ENCODE measurements at places on chromosomes 11 and 22. TPM values are rescaled to one million over a fixed set of nuclear protein-coding genes. Genes with fewer than 3 reads are reported as not detected.

- H3K27me3 ChIP-seq: no peaks in the 10 kb centered on the region
- H3K27ac ChIP-seq: no peak overlapping the region
- no peaks in the 10 kb centered on the region for H3K4me1 ChIP-seq
- no peak overlapping the region for H3K4me3 ChIP-seq
These were observed 40.8 kb downstream of the CDPF1 start for GRCh38 chr22:46209262-46209661.

GRCh38 chr11:60263402-60263801, 17.1 kb upstream of the MS4A4A start:
- no peaks in the 10 kb centered on the region for H3K36me3 ChIP-seq
- DNase-seq: no peak
- H3K27ac ChIP-seq: no peak overlapping the region
- H3K4me3 ChIP-seq: no peak overlapping the region

DNA sequence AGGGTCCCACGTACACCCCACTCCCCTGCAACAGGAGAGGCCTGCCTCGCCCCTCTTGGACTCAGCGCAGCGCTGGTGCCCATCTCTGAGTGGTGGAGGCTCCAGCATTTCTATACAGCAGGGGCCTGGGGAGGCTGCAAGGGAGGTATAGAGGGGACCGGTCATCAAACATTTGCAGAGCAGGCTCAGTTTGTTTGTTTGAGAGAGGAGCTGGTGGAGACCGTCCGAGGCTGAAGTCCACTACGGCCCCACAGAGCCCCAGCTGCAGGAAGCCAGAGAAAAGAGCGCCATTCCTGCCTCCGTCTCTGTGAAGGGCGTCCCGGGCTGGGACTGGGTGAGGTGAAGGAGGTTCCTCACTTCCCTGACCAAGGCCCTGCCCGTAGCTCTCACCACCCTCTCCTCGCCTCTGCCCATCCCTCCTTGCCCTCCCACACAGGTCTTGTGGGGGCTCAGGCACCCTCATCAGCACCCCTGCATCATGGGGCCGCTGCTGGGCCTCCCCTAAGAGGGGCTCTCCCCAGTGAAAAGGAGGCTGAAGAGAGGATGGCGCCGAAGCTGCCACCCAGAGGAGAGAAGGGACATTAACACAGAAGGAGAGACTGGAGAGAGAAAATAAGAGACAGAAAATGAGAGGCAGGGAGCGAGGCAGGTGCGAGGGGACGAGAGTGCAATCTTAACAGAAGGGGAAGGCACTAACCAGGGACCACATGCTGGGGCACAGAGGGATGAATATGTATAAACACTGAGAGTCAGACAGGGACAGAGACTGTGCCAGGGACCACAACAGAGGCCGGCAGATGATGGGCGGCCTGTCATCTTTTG, 24.5 kb downstream of the RPUSD4 start:
- no peaks in the 10 kb centered on the region for H3K27me3 ChIP-seq
- no peak overlapping the region for H3K27ac ChIP-seq
- no peaks in the 10 kb centered on the region for H3K4me1 ChIP-seq
- DNase-seq: no peak
- H3K4me3 ChIP-seq: no peak overlapping the region
- peaks cover 4% of the 10 kb centered on the region for H3K36me3 ChIP-seq

DNA sequence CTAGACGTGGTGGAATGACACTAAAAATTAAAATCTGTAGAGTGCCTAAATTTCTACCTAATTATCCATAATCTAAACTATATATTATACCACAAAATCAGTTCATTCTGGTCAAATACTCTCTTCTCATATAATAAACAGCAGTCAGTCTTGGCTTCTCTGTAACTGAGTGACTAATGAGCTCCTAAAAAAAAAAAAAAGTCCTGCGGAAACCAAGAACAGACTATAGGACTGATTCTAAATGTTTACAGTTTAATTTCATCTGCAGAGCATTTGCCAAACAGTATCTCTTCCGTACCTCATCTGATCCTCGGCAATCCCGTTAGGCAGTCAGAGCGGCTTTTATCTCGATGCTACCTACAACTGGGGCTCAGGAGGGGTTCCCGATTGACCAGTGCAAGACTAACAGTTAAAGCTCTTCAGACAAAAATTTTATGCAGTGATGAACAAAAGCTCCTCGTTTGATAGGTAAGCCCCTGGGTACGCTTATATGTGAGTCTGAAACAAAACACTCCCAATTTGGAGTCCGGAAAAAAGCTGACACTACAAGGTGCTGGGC, 686 bp downstream of the KIF18A start:
- peak; percentile 31 for DNase-seq
- H3K27ac ChIP-seq: peak overlapping the region; percentile 95
- H3K36me3 ChIP-seq: no peaks in the 10 kb centered on the region
- H3K4me1 ChIP-seq: peaks cover 32% of the 10 kb centered on the region
- no peaks in the 10 kb centered on the region for H3K27me3 ChIP-seq

DNA sequence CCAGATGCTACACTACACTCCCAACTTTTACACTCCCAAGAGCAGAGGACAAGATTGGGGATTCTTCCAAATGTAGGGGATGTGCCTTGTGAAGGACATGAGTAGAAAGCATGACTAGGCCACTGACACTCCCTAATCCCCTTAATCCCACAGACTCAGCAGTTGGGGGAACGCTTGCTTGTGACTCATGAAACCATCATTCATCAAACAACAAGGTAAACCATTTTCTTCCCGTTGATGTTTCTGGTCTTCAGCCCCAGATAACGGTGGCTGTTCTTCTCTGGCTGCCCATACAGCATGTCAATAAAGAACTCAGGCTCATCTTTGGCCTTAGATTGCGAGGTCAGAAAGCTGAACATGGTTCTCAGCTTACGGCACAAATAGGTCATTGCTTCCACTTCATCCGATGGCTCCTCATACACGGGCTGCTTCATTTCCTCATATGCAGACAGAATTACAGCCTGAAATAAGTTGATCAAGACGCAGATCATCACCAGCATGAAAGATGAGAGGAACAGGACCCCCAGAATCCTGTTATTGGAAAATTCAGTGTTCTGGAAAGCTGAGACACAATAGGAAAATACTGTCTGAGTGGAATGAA, 6.4 kb upstream of the CDPF1 start:
- no peak for DNase-seq
- H3K27me3 ChIP-seq: peaks cover 15% of the 10 kb centered on the region
- H3K4me3 ChIP-seq: no peak overlapping the region

GRCh38 chr11:66869567-66869870, 12.7 kb downstream of the LRFN4 start:
- H3K27me3 ChIP-seq: no peaks in the 10 kb centered on the region
- no peak overlapping the region for H3K27ac ChIP-seq
- peaks cover 9% of the 10 kb centered on the region for H3K4me1 ChIP-seq

- H3K4me3 ChIP-seq: no peak overlapping the region
- no peaks in the 10 kb centered on the region for H3K4me1 ChIP-seq
- H3K36me3 ChIP-seq: no peaks in the 10 kb centered on the region
- no peaks in the 10 kb centered on the region for H3K27me3 ChIP-seq
- no peak for DNase-seq
These were observed 76.0 kb downstream of the LARGE1 start for GRCh38 chr22:33844273-33844672.

DNA sequence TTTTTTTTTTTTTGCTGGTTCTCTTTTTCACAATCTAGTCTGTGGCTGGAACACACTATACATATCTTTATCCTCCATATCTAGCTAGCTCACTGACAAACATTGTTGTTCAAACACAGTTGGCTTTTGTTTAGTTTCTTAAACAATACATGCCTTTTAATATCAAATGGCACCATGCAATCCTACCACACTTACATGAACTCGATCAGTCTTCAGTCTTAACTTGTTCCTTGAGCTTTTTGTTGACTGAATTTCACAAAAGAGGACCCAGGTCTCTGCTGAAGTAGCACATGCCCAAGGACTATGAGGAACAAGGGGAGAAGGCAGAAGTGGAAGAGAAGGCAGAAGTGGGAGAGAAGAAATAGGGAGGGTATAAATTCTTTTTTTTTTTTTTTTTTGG, 25.5 kb downstream of the TMEM123 start:
- H3K4me1 ChIP-seq: peaks cover 56% of the 10 kb centered on the region
- no peaks in the 10 kb centered on the region for H3K36me3 ChIP-seq
- DNase-seq: no peak
- no peaks in the 10 kb centered on the region for H3K27me3 ChIP-seq

- H3K4me3 ChIP-seq: peak overlapping the region; percentile 60
- H3K27me3 ChIP-seq: peaks cover 41% of the 10 kb centered on the region
- peaks cover 4% of the 10 kb centered on the region for H3K4me1 ChIP-seq
- peak; percentile 71 for DNase-seq
- H3K27ac ChIP-seq: no peak overlapping the region
- H3K36me3 ChIP-seq: no peaks in the 10 kb centered on the region
These were observed 3.2 kb downstream of the DBX1 start for GRCh38 chr11:20156876-20157613.

GRCh38 chr11:120254788-120255518, 15.0 kb downstream of the POU2F3 start:
- H3K4me3 ChIP-seq: no peak overlapping the region
- peaks cover 3% of the 10 kb centered on the region for H3K27me3 ChIP-seq
- H3K27ac ChIP-seq: no peak overlapping the region
- H3K36me3 ChIP-seq: no peaks in the 10 kb centered on the region
- no peak for DNase-seq

DNA sequence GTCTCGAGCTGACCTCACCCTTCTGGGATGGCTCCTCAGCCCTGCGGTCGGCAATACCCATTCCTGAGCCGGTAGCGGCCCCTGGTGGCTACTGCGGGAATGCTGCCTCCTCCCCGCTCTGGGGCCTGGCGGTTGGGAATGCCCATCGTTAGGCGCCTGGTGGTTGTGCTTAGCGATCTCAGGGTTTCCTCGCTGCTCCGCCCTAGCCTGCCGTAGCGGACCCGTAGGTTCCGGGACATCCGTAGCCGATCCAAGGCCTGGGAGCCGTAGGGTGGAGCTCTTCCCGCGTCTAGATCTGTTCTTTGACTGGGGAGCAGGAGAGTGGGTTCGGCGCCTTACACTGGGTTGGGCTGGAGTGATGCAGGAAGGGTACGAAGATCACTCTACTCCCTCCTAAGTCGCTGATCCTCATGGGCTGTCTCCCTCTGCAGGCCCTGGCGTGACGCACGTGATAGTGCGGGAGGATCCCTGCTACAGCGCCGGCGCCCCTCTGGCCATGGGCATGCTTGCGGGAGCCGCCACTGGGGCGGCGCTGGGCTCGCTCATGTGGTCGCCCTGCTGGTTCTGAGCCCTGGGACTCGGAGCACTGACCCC, 14.8 kb downstream of the PLEKHB1 start:
- H3K4me3 ChIP-seq: no peak overlapping the region
- peak; percentile 85 for DNase-seq
- no peaks in the 10 kb centered on the region for H3K27me3 ChIP-seq
- H3K27ac ChIP-seq: no peak overlapping the region

DNA sequence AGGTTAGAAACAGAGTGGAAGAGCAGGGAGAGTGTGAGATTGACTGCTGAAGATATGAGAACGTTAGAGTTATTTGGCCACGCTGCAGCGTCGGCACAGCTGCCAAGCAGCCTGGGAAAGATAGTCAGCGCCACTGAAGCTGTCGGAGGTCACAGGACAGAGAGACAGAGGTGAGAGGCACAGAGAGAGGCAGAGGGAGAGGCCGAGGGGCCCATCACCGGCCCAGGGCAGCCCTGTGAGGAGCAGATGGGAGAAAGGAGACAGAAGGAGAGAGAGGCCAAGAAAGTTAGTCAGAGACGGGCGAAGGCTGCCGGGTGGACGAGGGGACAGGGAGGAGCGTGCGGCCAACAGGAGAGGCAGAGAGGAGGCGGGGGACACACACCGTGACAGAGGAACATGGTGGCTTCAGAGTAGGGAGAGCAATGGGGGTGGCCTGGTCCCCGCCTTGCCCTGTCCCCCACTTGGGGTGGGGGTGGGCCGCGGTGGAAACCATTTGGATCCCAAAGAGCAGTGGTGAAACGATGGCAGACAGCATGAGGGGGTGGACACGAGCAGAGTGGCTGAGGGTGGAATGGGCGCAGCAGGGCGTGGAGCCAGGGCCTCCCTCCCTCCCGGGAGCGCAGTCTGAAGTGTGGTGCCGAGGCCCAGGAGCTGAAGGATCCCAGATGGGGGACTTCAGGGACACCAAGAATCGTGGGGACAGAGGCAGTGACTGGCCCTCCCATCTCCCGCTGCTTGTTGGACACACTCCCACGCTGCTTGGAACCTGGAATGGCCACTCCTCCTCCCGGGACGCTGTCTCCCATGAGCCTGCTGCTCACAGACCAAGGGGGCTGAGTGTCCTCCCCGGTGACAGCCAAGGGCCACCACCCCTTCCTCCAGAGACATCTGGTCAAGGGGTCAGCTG, 26.6 kb downstream of the LRRC10B start:
- no peaks in the 10 kb centered on the region for H3K36me3 ChIP-seq
- no peaks in the 10 kb centered on the region for H3K27me3 ChIP-seq
- no peak overlapping the region for H3K27ac ChIP-seq
- no peaks in the 10 kb centered on the region for H3K4me1 ChIP-seq

DNA sequence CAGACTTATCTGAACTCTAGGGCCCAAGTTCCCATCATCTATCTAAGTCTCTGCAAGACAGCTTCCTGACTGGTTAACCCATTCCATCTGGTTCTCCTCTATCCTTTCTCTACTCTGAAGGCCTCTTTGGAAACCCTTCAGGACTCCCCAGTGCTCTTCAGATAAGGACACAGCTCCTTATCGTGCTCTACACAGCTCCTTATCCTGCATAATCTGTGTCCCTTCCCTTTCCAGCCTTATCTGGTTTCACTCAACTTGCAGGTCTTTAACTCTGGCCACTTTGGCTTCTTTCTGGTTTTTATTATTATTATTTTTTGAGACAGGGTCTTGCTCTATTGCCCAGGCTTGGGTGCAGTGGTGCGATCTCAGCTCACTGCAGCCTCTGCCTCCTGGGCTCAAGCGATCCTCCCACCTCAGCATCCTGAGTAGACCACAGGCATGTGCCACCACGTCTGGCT, 10.6 kb downstream of the ENDOD1 start:
- H3K4me1 ChIP-seq: no peaks in the 10 kb centered on the region
- H3K4me3 ChIP-seq: no peak overlapping the region
- H3K27me3 ChIP-seq: no peaks in the 10 kb centered on the region
- no peak for DNase-seq

DNA sequence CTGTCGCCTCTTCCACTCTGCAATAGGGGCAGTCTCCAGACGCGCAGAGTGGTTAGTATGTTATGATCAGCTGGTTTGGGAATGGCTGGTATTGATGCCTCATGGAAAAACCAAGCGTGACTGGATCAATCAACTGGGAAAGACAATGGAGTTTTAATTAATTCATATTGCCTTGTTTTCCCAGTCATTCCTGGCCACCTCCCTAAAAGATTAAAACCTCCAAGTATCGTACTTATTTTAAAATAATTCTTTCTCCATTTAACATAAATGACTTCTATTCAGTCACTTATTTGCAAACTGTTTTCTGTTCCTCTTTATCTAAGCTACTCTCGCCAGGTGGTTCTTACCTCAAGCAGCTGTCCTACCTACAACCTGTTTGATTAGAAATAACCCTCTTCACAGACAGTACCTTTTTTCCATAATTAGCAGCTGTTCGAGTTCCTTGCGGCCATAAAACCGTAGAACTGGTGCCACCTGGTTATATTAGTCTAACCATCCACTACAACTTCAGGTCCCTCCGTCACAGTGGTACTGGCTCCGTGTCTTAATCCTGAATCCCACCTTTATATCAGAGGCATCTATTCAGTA, 898 bp downstream of the ZNF215 start:
- H3K4me3 ChIP-seq: peak overlapping the region; percentile 48
- peak overlapping the region; percentile 69 for H3K27ac ChIP-seq
- H3K4me1 ChIP-seq: no peaks in the 10 kb centered on the region
- peaks cover 13% of the 10 kb centered on the region for H3K27me3 ChIP-seq
- H3K36me3 ChIP-seq: no peaks in the 10 kb centered on the region

ISX gene
- total RNA-seq: not detected

CLDN5 gene
- not detected for total RNA-seq

OR8A1 gene
- not detected for total RNA-seq

SMCO4 gene
- 8.2 TPM for total RNA-seq

UBQLN3 gene
- not detected for total RNA-seq

PIWIL4 gene
- 0.61 TPM for total RNA-seq

HPS4 gene
- total RNA-seq: 36.7 TPM

CRYBA4 gene
- not detected for total RNA-seq
